ENCODE measurements at places on chromosomes 1 and 21.

GRCh38 chr1:56193656-56194055 lies 385.7 kb downstream of the PLPP3 start:
- DNase-seq, result no peak

GRCh38 chr1:228978484-228979324 lies 243.4 kb downstream of the RHOU start:
- DNase-seq, result no peak

DNA sequence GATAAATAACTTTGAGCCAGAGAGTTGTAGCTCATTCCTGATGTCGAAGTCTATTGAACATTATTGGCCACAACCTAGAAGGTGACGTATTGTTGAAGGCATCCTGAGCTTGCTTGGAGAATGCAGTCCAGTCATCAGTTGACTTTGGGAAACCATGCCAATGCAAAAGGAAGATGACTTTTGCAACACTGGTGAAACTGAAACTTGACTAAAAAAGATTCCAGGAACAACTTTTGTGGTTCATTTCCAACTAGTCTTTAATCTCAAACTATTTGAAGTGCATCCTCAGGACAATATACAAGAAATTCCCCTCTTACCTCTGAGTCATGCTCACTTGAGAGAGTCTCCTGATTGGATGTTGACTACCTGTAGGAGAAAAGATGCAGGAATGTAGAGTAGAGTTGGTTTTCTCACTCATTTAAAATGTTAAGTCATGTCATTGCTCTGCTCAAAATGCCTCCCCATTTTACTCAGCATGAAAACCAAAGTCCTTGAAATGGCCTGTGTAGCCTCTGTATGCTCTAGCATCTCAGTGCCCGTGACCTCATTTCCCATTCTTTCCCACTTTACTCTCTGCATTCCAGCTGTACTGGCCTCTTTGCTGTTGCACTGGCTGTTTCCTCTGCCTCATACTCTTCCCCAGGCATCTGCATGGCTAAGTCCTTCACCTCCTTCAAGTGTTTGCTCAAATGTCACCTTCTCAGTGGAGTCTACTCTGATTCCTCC lies 24.4 kb upstream of the LEPR start:
- no peak for DNase-seq

- DNase-seq, result no peak
Measured at GRCh38 chr1:171263901-171264300, 15.6 kb downstream of the FMO1 start.

GRCh38 chr1:17559615-17560419 lies 20.3 kb downstream of the ARHGEF10L start:
- no peak for DNase-seq

DNA sequence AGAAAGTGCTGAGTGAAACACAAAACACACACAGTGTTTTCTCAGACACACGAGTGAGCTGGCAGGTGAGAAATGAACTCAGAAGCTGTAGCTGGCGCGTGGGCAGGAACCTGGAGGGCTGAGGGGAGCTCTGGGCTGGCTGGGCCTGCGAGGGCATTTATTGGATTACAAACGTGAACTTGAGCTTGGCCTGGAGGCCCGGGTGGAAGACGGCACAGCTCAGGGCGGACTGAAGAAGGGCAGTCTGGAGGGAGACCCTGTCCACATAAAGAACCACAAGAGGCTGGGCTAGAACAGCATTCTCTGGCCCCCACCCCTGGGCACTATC lies 52.1 kb upstream of the ADARB1 start:
- DNase-seq, result no peak

- no peak for DNase-seq
Measured at GRCh38 chr1:111643696-111644095, 24.1 kb downstream of the RAP1A start.

DNA sequence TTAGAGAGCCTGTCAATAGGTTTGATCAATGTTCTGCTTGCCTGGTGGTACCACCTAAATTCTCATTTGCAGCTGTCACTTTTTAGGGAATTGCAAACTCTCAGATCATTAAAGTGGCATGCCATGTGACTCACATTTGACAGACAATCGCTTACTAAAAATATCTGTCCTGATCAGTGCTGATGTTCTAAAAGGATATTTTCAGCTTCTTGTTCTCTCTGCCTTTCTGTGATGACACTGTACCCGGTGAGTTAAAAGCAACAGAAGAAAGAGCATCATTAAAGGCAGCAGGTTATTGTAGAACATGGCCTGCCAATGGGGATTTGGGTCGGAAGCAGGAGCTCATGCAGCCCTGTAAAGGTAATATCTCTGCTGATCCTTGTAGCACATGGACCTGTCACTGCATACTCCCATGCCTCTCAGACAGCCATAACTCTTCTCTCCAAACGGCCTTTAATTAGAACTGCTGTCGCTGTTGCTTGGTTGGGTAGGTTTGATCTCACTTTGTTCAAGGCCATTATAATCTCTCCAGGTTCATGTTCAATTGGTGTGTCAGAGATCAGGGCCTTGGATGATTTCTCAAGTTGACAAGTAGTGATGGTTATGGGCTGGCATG lies 441.3 kb upstream of the DEPDC1 start:
- no peak for DNase-seq

- no peak for DNase-seq
Measured at GRCh38 chr1:20425622-20426021, 60.4 kb downstream of the CAMK2N1 start.

- no peak for DNase-seq
Measured at GRCh38 chr1:20058531-20058930, 11.5 kb upstream of the PLA2G5 start.

DNA sequence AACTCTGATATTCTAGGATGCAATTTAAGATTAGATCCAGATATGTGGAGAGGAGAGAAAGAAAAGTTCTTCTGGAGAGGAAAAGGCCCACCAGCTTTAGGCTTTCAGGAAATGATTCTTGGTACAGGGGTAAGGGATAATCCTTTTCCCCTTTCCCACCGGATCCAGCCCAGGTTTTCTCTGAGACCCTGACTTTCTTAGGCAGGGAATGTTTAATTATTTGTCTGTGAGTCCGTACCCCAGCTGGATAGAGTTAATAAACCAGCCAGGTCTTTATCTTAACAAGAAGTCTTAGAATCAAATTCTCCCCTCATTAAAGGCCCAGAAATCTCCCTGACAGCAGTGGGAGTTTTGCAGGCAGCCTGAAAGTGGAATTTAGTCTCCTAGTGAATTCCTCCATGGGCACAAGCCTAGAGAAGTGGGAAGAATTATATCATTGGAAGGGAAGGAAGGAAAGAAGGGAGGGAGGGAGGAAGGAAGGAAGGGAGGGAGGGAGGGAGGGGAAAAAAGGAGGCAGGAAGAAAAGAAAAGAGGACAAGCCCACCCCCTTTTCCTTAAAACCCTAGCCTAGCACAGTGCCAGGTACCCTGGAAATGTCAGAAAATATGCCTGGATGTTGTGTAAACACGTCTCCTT lies 189.0 kb downstream of the PLPP3 start:
- DNase-seq, result no peak

DNA sequence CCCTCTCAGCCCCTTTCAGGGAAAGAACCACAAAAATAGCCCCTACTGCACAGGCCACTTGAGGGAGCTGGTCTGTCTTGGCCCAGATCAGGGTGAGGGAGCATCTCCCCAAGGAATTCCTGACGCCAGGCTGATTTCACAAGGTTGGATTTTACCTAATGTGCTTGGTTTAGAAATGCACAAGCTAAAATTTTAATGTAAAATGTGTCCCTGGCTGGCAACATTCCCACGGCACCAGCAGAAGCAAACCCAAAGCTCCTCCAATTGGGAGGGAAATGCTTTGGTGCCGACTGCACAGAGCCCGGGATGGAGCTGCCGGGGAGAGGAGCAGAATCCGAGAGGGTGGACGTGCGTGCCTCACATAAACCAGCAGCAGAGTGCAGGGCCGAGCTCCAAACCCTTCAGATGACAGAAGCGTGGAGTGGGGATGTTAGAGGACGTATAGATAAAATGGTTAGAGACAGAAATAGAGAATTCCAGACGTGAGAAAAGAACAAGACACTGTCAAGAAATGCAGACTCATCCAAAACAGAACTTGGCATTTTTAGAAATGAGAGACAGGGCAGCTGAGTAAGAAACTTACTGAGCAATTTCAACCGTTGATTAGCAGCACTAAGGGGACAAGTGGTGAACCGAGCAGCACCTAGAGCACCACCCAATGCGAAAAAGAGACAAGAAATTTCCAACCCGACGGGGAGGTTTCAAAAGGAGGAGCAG lies 41.6 kb upstream of the TMEM52 start:
- no peak for DNase-seq

GRCh38 chr1:95005584-95005983 lies 67.2 kb downstream of the ALG14 start:
- no peak for DNase-seq

- no peak for DNase-seq
Measured at GRCh38 chr1:44826375-44827196, 16.5 kb downstream of the PTCH2 start.

DNA sequence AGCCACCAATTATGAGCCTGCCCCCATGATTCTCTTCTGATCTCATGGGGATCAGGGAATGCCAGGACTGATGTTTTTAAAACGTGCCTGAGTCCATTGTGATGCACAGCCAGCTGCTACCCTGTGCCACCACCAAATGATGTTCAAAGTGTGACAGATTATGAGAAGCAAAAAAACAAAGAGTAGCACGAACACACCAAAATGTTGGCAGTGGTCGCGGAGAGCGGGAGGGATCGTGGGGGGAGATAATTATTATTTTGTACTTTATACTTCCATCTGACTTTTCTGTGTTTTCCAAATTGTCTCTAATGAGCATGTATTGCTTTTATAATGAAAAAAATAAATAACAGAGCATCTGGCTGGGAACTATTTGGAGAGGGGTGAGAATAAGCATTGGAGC lies 50.5 kb downstream of the EPHB2 start:
- DNase-seq, result no peak

GRCh38 chr21:41370840-41371684 lies 9.2 kb downstream of the MX2 start:
- no peak for DNase-seq
